ENCODE measurements at places on chromosomes 3 and 15.

GRCh38 chr3:152293347-152294006, 24.7 kb downstream of the MBNL1 start:
- DNase-seq = no peak

GRCh38 chr15:24054547-24055245, 367.6 kb upstream of the NDN start:
- DNase-seq = no peak

DNA sequence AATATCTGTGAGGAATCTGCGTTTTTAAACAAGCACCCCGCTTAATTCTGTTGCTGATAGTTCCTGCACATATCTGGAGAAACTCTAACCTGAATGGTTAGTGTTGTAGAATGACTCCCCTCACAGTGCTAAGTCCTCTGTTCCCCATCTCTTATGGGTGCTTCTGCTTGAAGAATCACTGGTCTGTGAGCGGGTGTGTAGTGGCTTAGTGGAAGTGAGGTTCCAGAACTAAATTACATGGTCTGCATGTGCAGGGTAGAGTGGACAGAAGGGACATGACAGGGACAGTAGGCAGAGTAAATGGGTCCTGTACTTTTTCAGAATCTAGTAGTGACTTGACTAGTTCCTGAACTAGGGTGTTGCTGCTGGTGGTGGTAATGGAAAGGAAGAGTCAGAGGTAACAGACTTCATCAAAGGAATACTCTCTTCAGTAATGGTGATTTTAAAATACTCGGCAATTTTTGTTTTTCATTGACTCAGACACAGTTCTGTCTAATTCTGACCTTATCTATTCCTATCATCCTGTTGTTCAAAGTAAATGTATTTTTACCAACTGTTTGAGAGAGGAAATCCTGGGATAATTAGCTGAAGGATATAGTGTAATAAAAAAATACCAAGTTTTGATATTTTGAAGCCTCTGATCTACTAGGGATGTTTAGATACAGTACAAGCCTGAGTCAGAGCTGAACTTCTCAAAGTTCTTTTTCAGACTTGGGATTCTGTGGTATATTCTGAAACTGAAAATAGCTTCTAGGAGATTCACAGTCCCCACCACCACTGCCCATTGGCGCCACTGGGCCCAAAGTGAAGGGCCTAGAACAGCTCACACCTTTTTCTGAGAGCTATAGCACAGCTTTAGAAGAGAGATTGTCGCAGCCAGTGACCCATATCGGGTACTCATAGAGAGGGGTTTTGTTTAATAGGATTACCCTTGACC, 55.5 kb downstream of the FNDC3B start:
- no peak for DNase-seq

GRCh38 chr3:151178208-151178845, 24.7 kb downstream of the GPR171 start:
- DNase-seq = no peak

GRCh38 chr3:90005281-90005847, 897.9 kb downstream of the EPHA3 start:
- no peak for DNase-seq

- no peak for DNase-seq
These were observed 276.8 kb downstream of the ULK4 start for GRCh38 chr3:41684797-41685735.

- peak; percentile 80 for DNase-seq
These were observed at the start of gene RASGRP1 for GRCh38 chr15:38564557-38565286. Gene RASGRP1 (minus strand): TSS chr15:38564814. CDS start chr15:38564628, 186 bp downstream.
